ENCODE measurements at places on chromosomes 2 and 18.

GRCh38 chr2:112646102-112646719, 472 bp downstream of the SLC20A1 start:
- DNase-seq = no peak

DNA sequence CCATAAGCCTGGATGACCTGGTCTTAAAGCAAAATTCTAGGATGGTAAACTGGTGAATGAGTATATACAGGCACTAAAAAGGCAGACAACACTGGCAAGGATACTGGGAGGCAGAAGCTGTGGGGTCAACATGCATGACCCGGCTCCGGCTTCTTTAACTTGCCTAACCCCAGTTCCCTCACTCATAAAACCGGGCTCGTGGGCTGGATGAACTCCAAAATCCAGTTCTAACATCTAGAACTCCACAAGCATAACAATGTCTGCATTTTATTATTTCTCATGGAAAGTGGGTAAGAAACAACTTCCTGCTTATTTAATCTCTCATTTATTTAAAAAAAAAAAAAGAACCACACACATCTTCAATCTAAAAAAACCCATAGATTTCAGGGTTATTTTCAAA, 57.3 kb downstream of the FARSB start:
- no peak for DNase-seq

DNA sequence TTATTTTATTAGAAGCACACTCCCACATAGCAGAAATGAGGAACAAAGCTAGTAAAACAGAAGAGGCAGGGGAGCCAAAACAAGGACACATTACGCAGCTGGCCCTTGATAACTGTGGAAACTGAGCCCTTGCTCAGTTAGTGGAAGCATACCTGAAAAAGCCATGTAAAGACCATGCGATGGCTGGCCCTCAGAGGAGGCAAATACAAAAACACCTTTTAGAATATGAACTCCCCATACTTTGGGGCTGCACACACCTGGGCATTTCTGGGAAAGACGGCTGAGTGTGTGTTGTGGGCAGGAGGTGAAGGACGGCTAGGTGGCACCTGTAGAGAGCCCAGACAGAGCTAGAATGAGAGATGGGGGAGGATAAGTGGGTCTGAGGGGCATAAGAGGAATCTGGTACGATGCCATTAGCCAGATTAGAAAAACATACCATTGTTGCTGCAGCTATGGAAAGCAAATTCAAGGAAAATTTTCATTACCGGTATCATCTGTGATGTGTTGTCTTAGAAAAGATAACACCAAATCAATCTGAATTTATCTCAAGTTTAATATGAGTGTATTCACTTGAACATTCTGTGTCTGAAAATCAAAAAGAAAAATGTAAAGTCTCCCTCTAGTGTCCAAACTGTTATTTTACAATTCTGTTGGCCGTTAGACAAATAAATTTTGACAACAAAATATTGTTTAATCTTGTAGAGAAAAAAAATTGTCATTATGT, 45.2 kb upstream of the SULT1C3 start:
- DNase-seq = no peak

- no peak for DNase-seq
These were observed 264.0 kb downstream of the MREG start for GRCh38 chr2:215749092-215749957.

GRCh38 chr2:130831356-130831755, 5.4 kb upstream of the ARHGEF4 start:
- DNase-seq = no peak

DNA sequence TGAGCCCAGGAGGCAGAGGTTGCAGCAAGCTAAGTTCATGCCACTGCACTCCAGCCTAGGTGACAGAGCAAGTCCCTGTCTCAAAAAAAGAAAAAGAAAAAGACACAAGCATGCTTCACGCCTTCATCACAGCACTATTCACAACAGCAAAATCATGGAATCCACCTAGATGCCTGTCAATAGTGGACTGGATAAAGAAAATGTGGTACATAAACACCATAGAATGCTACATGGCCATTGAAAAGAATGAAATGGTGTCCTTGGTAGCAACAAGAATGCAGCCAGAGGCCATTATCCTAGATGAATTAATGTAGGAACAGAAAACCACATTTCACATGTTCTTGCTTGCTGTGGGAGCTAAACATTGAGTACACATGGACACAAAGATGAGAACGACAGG, 392.6 kb downstream of the EIPR1 start:
- no peak for DNase-seq

- no peak for DNase-seq
These were observed 147.0 kb downstream of the PID1 start for GRCh38 chr2:229124136-229124535.

DNA sequence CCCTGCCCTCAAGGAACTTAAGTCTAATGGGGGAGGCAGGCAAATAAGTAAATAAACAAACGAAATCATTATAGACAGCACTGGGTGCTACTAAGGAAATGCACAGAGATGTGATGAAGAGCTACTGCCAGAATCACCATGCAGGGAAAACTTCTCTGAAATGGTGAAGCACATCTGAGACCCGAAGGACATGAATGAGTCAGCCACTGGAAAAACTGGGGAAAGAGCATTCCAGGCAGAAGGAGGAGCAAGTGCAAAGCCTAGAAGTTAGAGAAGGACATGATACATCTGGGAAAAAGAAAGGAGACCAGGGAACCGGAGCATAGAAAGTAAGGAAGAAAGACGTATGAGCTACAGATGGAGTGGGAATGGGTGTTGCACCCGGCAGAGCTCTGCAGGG, 56.8 kb downstream of the TGFA start:
- no peak for DNase-seq

DNA sequence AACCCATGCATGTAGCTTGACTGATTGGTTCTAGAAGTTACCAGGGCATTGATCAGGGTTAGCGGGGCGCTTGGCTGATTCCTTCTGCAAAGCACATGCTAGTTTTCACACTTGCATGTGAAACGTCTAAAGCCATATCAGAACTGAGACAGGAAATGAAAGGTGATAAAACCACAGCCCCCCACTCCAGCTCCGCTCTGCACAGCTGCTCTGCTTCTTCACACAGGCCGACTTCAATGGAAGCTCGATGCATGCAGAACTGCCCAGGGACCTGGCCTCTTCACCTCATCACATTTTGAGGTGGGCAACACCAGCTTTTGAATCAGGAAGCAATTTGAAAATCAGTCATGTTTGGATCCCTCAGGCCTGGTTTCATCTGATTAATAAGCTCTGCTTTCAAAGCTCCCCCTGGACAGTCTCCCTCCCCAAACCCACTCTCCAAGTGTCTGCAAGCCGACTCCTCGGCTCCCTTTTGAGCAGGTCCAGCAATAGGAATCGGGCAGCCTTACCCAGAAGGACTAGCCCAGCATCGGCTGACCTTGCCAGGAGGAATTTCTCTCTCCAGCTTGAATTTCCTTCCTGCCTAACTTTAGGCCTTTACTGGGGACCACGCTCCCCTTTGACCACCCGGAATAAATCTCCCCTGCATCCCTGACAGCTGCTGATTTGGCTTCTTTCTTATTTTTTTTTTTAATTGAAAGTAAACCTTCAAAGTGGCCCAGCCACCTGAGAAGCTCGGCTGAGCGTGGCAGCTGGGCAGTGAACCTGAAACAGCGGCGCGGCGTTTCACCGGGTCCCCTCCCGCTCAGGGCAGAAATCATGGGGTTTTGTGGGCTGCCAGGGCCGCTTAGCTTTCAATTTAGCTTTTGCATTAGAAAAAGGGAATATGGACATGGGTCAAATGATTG, 31.7 kb downstream of the HRH4 start:
- no peak for DNase-seq

- DNase-seq = no peak
These were observed 422.9 kb downstream of the ARHGAP15 start for GRCh38 chr2:143551971-143552650.

- DNase-seq = no peak
These were observed 182.7 kb downstream of the ANAPC1 start for GRCh38 chr2:111701266-111701665.

- DNase-seq = no peak
These were observed 194.4 kb downstream of the TMX3 start for GRCh38 chr18:68520406-68521075.

DNA sequence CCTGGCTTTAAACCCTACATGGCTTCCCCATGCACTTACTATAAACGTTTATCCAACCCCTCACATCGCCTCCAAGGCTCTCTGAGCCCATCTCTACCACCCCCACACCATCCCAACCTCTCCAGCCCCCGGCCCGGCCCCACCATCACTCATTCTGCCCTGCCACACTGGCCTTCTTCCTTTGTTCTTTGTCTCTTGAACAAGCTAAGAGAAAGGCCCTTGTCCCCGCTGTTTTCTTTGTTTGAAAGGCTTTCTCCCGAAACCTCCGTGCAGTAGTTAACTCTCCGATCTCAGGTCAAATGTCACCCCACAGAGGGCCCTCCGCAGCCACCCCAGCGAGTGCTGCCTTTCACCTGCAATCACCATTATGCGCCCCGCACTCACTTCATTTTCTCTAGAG, 100.4 kb downstream of the AFF3 start:
- DNase-seq = no peak

- no peak for DNase-seq
These were observed 114.5 kb downstream of the RNF144A start for GRCh38 chr2:7031547-7032245.

All from HS-5 (cell line).